ENCODE measurements at places on chromosomes 2 and 18.

DNA sequence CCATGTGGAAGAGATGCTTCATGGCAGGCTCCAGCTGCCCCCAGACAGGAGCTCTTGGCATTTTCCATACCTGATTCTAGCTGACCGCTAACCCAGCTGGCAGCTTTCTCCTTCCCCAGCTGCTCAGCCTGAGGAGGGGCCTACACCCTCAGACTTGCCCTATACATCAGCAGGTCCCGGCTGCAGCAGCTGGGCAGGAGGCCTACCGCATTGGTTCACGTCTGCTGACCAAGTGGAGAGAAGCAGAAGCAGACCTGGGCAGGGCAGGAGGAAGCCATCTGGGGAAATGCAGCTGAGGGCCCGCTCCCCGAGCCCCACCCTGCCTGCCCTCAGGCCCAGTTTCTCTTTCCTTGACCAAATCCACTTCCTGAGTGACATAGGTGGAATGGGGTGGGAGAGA lies 50.7 kb downstream of the LBH start:
- DNase-seq: no peak

- DNase-seq: no peak
Measured at GRCh38 chr2:128291161-128291843, 27.4 kb downstream of the HS6ST1 start.

DNA sequence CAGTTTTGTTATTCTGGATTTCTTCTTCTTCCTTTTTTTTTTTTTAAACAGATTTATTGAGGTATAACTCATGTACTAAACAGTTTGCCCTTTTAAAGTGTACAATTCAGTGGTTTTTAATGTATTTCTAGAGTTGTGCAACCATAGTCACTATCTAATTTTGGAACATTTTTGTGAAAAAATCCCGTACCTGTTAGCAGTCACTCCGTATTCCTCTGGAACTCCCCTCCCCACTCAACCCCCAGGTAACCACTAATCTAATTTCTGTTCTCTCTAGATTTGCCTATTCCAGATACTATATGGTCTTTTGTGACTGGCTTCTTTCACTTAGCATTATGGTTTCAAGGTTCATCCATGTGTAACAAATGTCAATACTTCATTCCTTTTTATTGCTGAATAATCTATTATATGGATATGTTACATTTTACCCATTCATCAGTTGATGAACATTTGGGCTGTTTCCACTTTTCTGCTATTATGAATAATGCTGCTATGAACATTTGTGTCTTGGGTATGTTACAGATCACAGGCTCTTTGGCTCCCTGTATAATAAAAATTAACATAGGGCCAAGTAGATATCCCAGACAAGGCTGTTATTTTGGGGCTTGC lies 21.9 kb downstream of the EHBP1 start:
- DNase-seq: no peak

GRCh38 chr18:12041561-12041960 lies 52.1 kb upstream of the ANKRD62 start:
- no peak for DNase-seq

- no peak for DNase-seq
Measured at GRCh38 chr2:133344849-133345248, 223.4 kb downstream of the NCKAP5 start.

DNA sequence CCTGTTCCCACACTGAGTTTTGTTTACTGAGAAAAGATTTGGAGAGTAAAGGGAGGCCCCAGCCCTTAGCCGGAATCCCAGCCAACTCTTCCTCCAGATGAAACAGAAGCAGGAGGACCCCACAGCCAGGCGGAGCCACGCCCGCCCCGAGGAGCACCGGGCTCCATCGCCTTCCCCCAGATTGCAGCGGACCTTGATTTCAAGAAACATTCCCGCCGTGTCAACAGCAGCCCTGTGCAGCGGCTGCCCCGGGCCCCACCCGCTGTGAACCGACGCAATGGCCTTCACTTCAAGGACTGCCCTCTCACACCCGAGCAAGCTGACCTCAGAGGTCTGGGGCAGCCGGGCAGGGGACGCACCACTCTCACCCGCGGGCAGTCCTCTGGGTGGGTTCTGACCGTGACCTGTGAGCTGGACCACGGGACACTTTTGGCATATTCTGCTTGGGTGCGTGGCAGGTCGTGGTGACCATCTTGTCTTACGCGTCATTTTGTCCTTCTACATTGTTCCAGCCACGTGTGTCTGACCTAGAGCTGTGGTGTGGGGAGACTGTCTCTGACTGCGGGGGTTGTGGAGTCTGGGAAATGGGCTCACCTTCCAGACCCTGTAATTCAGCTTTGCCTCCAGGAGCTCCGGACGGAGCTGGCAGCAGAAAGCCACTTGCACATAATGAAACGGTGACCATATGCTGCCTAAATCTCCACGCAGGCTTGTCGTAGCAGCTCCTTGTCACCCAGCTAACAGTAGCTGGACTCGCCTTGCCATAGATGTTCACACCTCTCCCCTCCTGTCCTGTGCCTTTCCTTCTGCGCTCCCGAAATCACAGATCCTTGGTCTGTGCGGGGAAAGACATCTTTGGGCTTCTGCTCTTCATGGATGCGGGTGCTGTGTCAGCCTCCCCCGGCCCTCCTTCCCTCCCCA lies 32.0 kb upstream of the INHBB start:
- no peak for DNase-seq

GRCh38 chr18:12056034-12056883 lies 37.4 kb upstream of the ANKRD62 start:
- DNase-seq: no peak

DNA sequence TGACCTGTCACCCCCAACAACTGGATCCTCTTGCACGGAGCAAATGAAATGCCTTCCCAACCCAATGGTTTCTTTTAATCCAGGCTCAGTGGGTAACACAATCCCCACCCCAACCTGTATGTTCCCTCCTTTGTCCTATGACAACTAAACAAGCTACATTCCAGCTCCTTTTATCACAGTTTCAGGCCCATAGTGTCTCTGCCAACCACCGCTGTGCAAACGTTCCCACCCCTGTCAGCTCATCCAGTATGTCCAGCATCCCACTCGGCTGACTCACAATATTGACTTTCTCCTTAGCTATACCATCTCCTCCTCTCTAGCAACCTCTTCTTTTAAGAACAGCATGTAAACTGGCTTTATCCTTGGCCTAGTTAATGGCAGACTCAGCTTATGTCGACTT lies 117.9 kb upstream of the PPP1CB start:
- peak; percentile 49 for DNase-seq

GRCh38 chr18:2568605-2569004 lies 2.7 kb downstream of the METTL4 start:
- no peak for DNase-seq

GRCh38 chr2:152558158-152558984 lies 158.9 kb downstream of the PRPF40A start:
- no peak for DNase-seq

- no peak for DNase-seq
Measured at GRCh38 chr2:98708396-98709186, 22.3 kb downstream of the MGAT4A start.

DNA sequence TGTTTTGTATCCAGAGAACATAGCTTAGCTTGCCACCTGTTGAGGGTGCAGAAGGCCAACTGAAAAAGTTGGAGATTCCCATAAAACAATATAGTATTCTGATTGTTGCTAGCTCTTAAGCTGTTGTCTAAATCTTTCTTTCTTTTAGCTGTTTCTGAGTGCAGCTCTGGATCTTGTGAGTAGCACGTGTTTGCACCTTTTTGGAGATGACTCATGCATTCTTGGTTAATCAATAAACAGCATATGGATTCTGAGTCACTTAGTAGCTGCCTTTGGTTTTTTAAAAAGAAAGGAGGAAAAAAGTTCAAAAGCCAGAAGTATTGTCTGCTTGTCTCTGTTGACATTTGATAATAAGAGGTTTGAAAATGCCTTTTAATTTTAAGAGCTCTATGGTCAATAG lies 483.0 kb upstream of the FSIP2 start:
- DNase-seq: no peak

GRCh38 chr18:77733292-77733903 lies 483.8 kb downstream of the GALR1 start:
- no peak for DNase-seq

GRCh38 chr18:50398947-50399346 lies 24.1 kb downstream of the SKA1 start:
- no peak for DNase-seq

DNA sequence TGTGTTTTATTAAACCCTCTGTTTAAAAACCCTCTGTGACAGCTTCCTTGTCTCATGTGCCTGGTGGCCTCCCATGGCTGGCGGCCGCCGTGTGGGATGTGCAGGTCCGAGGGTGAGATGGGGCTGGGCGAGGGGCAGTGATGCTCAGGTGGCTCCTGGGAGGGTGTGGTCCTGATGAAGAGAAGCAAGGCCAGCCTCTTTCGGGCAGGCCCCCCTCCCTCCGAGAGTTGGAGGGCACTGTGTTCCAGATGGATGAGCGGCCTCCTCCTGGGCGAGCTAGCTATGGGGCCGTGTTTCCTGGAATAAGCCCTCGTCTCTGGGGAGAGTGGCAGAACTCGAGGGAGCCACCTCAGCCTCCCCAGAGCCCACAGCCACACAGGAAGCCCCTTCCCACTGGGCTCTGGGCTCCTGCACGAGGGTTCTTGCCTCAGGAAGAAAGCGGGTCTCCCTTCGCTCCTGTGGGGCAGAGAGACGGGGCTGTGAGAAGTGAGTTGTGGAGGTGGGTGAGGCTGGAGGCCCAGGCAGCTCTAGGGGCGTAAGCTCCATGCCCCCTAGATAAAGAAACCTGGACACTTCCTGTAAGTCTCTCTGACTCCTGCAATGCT lies 72.1 kb downstream of the ASB1 start:
- no peak for DNase-seq

DNA sequence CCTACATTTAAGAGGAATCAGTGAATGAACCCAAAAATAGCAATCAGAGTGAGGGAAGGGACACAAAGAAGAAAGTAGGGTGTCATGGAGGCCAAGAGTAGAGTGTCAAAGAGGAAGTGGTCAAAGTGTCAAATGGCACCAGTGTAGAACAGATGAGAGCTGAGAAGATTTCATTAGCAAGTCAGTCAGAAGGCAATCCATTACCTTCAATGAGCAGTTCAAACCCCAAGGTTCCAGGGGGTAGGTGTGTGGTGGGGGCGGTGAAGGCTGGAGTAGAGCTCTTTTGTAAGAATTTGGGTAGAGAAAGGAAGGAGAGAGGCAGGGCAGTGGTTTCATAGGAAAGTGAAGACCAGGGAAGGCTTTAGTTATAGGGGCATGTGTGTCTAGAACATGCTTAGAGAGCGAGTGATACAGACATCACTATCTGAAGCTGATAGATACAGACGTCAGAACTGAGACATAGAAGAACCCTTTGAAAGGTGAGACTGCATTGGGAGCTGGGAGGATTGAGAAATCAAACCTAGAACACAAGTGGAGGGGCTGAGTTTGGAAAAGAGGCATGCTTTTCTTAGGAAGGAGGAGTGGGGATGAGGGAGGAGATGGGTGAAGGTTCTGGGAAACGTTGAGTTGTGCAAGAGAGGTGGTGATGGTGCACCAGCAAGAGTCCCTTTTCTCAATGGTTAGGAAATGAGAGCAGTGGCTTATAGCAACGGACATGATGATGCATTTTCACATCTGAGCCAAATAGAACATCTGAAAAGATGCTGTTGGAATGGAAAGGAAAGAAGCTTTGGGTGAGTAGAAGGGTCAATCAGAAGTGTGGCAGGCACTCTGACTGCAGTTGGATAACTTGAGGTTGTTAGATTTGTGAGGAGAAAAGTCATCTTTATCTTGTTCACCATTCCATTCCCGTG lies 48.9 kb upstream of the IL1RL1 start:
- no peak for DNase-seq

GRCh38 chr2:133063775-133064174 lies 393.8 kb upstream of the LYPD1 start:
- no peak for DNase-seq

- DNase-seq: no peak
Measured at GRCh38 chr2:217000406-217000805, 140.5 kb upstream of the TNP1 start.

GRCh38 chr2:168149986-168150385 lies 97.4 kb downstream of the STK39 start:
- DNase-seq: no peak

DNA sequence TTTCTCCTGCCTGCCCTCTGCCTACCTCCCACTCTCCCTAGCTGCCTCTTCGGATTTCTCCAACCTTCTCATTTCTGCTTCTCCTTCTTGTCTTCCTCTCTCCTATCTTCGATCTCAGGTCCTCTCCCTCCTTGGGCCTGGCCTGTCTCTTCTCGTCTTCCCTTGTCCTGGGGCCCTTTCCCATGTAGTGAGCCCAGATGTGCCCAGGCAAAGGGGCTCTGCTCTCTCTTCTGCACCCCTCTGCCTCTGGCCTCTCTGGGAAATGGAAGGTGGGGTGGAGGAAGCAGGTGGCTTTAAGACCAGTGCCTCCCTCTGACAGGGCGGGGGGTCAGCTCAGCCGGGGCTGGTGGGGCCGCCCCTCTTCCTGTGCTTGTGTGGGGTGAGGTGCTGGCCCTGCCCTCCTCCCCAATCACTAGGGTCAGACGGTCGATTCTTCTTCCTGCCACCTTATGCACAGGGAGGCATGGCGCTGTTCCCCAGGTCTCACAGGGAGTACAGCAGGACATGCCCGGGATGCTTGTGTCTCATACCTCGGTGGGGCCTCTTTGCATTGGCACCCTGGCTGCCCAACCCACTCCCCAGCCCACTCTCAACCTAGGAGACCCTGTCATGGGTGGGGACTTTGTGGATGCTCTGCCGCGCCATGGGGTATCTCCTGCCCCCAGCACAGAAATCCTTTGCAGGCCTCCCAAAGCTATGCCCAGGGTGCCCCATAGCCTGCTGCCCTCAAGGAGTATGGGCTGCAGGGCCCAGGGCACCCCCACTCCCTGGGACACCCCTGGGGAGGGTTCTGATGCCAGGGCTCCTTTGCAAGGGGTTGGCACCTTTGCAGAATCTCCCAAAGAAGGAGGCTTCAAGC lies 213.8 kb upstream of the HAAO start:
- no peak for DNase-seq

- DNase-seq: no peak
Measured at GRCh38 chr18:58862851-58863538, 1.7 kb upstream of the ZNF532 start.

- DNase-seq: no peak
Measured at GRCh38 chr2:232973011-232973735, 39.9 kb downstream of the NGEF start.

DNA sequence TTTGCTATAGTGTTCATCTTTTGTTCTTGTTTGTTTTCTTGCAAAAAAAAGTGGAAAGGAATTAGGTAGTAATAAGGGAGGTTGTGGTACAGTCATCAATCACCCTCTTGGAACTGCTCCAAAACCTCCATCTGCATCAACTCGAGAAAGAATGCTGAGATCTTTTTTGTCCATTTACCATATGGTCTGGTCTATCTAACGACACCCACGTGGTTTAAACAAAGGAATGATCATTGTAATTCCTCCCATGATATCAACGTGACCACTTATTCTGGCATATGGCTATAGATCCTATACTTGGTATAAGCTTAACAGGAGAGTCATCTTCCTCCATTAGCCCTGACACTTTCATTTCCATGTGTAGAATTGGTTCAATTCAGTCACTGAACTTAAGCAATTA lies 1025.3 kb upstream of the NXPH2 start:
- no peak for DNase-seq

- DNase-seq: no peak
Measured at GRCh38 chr2:223877721-223878410, 40.5 kb upstream of the AP1S3 start.

GRCh38 chr18:24333084-24333483 lies 64.5 kb downstream of the OSBPL1A start:
- DNase-seq: no peak
